ENCODE measurements at places on chromosomes 13 and 19.
A peak's percentile ranks its signal among the peaks of the same experiment; 100 is the strongest.

DNA sequence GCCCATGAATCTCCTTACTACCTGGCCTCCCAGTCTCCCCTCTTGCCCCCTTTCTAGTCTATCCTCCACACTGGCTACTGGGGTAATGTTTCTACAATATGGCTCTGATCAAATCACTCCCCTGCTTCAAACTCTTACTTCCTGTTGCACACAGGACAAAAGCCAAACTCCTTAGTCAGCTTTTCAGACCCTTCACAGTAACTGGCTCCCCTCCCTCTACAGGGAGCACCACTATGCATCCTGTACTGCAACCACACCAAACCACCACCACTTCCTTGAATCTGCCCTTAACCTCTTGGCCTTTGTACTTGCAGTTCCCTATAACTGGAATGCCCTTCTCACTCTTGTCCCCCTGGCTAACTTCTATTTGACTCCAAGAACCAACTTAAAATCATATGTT, 32.2 kb downstream of the DEDD2 start:
- no peaks in the 10 kb centered on the region for H3K27me3 ChIP-seq
- no peak for DNase-seq
- no peak overlapping the region for H3K27ac ChIP-seq
- H3K4me3 ChIP-seq, result no peak overlapping the region

- no peak overlapping the region for H3K4me3 ChIP-seq
- peaks cover 7% of the 10 kb centered on the region for H3K4me1 ChIP-seq
- H3K27me3 ChIP-seq, result no peaks in the 10 kb centered on the region
- no peak overlapping the region for H3K27ac ChIP-seq
- peaks cover 6% of the 10 kb centered on the region for H3K36me3 ChIP-seq
Observed at GRCh38 chr19:46845959-46846459, 4.6 kb downstream of the AP2S1 start.

DNA sequence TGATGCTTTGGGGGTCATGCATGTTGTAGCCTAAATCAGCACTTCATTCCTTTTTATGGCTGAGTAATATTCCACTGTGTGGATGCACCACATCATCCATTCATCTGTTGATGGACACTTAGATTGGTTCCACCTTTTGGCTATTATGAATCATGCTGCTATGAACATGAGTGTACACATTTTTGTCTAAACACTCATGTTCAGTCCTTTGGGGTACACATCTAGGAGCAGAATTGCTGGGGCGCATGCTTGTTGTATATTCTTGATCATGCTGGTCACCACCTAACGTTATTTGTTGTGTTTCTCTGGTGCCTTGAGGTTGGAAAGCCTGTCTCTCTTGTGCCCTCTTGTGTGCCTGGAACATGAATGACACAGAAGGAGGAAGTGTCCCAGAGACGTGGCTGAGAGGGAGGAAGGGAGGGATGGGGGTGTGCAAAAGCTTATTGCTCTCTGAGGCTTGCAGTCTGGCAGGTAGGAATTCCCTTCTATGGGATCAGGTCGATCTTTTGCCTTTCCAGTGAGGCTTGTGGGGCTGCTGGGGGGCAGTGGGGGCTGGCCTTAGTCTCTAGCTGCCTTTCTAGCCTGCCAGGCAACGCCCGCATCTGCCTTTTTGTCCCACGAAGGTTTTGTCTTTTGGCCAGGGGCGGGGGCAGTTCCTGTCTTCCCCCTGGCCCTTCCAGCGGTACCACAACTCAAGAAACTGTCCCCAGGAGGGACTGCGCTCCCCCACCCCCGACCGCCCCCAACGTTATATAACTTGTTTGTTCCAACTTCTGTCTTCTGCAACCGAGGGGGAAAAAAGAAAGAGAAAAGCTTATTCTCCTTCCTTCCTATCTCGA, 7.6 kb downstream of the KLHL26 start:
- H3K4me3 ChIP-seq, result no peak overlapping the region
- no peaks in the 10 kb centered on the region for H3K4me1 ChIP-seq
- no peaks in the 10 kb centered on the region for H3K27me3 ChIP-seq
- no peak for DNase-seq
- H3K27ac ChIP-seq, result no peak overlapping the region

DNA sequence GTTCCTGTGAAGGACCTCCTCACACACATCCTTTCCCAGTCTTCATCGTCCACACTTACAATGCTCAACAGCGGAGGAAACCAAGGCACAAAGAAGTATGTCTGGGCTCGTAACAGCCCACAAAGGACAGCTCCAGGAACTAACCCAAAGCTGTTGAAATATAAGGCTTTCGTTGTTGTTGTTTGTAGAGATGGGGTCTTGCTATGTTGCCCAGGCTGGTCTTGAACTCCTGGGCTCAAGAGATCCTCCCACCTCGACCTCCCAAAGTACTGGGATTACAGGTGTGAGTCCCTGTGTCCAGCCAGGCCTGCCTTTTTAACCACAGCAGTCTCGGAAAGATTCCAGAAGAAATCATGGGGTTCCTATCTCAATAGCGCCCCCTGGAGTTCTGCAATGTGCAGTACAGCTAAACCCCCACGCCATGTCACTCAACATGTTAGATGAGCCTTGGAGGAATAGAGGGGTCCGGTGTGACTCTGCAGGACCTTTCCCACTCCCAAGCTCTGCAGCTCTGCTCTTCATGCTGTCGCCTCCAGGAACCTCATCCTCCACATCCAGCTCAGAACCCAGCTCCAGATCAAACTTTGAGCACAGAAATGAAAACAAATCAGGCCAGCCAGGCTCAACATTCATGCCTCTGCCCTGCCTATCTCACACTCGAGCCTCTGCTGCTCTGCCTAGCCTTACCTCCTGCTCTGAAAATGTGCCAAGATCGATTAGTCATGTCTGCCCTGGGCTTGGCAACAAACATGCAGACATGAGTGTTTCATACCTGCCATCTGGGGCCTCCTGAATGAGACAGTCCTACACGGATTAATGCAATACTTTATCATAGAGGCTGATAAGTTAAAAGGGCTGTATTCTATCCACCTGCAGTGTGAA, 7.5 kb downstream of the PLA2G4C start:
- no peaks in the 10 kb centered on the region for H3K4me1 ChIP-seq
- H3K27me3 ChIP-seq, result no peaks in the 10 kb centered on the region
- no peak for DNase-seq
- no peaks in the 10 kb centered on the region for H3K36me3 ChIP-seq
- H3K4me3 ChIP-seq, result no peak overlapping the region

GRCh38 chr19:49849433-49850220, 1.3 kb upstream of the PTOV1 start:
- peak overlapping the region; percentile 86 for H3K27ac ChIP-seq
- H3K36me3 ChIP-seq, result no peaks in the 10 kb centered on the region
- H3K27me3 ChIP-seq, result no peaks in the 10 kb centered on the region
- DNase-seq, result no peak
- H3K4me3 ChIP-seq, result peak overlapping the region; percentile 58

DNA sequence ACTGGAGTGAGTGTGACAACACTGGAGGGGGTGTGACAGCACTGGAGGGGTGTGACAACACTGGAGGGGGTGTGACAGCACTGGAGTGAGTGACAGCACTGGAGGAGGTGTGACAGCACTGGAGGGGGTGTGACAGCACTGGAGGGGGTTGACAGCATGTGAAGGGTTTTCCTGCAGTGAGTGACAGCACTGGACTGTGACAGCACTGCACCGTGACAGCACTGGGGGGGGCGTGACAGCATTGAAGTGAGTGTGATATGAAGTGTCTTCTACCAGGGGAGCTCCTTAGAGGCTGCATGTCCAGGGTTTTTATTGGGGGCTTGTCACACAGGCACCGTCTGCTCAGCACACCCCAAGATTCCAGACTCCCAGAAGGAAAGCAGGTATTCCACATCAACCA, 274.8 kb downstream of the TEX29 start:
- H3K4me1 ChIP-seq, result no peaks in the 10 kb centered on the region
- no peaks in the 10 kb centered on the region for H3K27me3 ChIP-seq
- no peaks in the 10 kb centered on the region for H3K36me3 ChIP-seq
- H3K27ac ChIP-seq, result no peak overlapping the region
- DNase-seq, result no peak
- H3K4me3 ChIP-seq, result no peak overlapping the region

- H3K27ac ChIP-seq, result no peak overlapping the region
- no peak overlapping the region for H3K4me3 ChIP-seq
- DNase-seq, result no peak
Observed at GRCh38 chr13:29857085-29857484, 6.7 kb upstream of the UBL3 start.

DNA sequence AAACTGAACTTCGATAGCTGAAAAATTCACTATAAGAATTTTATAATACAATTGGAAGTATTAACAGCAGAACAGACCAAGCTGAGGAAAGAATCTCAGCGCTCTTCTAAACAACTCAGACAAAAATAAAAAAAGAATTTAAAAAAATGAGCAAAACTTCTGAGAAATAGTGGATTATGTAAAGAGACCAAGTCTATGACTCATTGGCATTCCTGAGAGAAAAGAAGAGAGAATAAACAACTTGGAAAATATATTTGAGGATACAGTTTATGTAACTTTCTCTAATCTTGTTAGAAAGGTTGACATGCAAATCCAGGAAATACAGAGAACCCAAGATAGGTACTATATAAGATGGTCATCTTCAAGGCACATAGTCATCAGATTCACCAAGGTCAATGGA, 25.4 kb downstream of the SLC25A15 start:
- no peak overlapping the region for H3K27ac ChIP-seq
- no peaks in the 10 kb centered on the region for H3K27me3 ChIP-seq
- no peak overlapping the region for H3K4me3 ChIP-seq
- H3K36me3 ChIP-seq, result no peaks in the 10 kb centered on the region
- no peaks in the 10 kb centered on the region for H3K4me1 ChIP-seq

DNA sequence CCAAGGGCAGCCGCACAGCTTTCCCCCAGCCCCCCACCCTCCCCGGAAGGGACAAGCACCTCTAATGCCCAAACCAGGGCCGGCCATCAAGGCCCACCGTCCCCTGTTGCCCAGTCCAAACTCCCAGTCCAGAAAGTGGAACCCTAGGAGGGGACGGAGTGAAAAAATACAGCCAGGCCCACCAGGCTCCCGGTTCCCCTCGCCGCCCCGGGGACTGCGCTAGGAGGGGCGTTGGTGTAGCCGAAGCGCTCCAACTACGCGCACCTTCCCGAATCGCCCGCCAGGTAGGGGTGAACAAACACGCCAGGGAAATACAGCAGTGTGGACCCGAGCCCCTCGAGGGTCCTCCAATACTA, 1.3 kb downstream of the KLF16 start:
- no peak for DNase-seq
- H3K27me3 ChIP-seq, result no peaks in the 10 kb centered on the region
- peak overlapping the region; percentile 80 for H3K4me3 ChIP-seq
- peaks cover 18% of the 10 kb centered on the region for H3K4me1 ChIP-seq
- H3K36me3 ChIP-seq, result peaks cover 5% of the 10 kb centered on the region

- peak overlapping the region; percentile 50 for H3K4me3 ChIP-seq
- H3K36me3 ChIP-seq, result no peaks in the 10 kb centered on the region
- no peak for DNase-seq
- peak overlapping the region; percentile 59 for H3K27ac ChIP-seq
- no peaks in the 10 kb centered on the region for H3K27me3 ChIP-seq
- peaks cover 8% of the 10 kb centered on the region for H3K4me1 ChIP-seq
Observed at GRCh38 chr19:5826531-5827341, 12.8 kb downstream of the FUT6 start.

DNA sequence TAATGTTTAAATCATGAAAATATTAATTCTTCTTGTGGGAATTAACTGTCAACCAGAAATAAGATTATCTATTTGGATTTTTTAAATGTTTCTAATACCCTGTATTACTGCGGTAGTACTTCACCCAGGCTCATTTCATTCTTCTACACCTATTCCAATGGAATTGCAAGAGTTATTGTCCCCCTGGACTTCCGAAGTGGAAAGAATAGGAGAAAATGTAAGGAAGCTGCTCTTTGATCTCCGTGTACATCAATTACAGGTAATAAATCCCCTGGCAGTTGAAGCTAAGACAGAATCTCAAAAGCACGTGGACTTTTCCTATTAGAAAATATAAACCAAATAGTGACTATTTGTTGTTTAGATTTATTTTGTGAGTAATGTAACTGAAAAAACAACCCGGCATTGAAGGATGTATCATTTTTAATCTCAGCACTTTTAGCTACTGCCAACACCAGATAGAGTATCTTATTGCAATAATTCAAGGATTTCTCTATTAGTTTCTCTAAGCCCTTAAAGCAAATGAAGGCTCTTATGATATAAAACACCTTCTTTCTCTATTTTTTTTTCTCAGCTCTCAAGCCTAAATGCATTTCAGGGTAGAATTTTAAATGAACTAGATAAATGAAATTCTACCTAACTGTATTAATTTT, 77.3 kb downstream of the MZT1 start:
- no peak overlapping the region for H3K4me3 ChIP-seq
- DNase-seq, result no peak
- no peaks in the 10 kb centered on the region for H3K36me3 ChIP-seq
- no peaks in the 10 kb centered on the region for H3K27me3 ChIP-seq
- no peak overlapping the region for H3K27ac ChIP-seq
- no peaks in the 10 kb centered on the region for H3K4me1 ChIP-seq

- H3K4me1 ChIP-seq, result no peaks in the 10 kb centered on the region
- H3K27ac ChIP-seq, result no peak overlapping the region
- no peak overlapping the region for H3K4me3 ChIP-seq
Observed at GRCh38 chr19:3319643-3320353, 46.6 kb upstream of the NFIC start.

- no peaks in the 10 kb centered on the region for H3K36me3 ChIP-seq
- H3K4me3 ChIP-seq, result no peak overlapping the region
- no peaks in the 10 kb centered on the region for H3K27me3 ChIP-seq
- DNase-seq, result no peak
- no peaks in the 10 kb centered on the region for H3K4me1 ChIP-seq
Observed at GRCh38 chr13:34578471-34578870, 363.6 kb upstream of the NBEA start.

DNA sequence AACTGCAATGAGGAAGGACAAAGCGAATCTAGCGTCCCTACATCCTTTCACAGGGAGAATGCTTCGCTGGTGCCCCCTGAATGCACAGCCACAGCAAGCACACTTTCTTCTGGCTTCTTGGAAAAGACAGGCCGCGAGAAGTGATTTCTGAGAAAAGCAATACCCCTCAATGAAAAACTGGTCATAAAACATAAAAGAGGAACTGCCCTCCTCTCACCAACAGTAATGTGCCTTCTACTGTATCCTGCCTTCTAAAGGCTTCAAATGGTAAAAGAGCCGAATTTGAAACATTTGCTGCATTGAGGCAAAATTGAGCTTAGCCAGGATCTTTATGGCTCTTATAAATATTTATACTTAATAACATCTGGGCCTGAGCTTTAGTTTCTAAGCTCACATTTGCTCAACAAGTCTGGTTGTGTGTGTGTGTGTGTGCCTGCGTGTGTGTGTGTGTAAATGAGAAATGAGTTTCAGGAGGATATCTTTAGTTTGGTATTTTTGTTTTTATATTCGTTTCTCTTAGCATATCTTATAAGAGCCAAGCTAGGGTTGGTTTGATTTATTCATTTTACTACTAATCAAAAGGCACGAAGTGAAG, 246.1 kb upstream of the MAB21L1 start:
- H3K27ac ChIP-seq, result no peak overlapping the region
- no peak for DNase-seq
- no peaks in the 10 kb centered on the region for H3K27me3 ChIP-seq
- no peaks in the 10 kb centered on the region for H3K4me1 ChIP-seq
- no peak overlapping the region for H3K4me3 ChIP-seq
- no peaks in the 10 kb centered on the region for H3K36me3 ChIP-seq

GRCh38 chr13:31444266-31444856, 244.6 kb downstream of the B3GLCT start:
- H3K4me1 ChIP-seq, result no peaks in the 10 kb centered on the region
- no peaks in the 10 kb centered on the region for H3K36me3 ChIP-seq
- H3K4me3 ChIP-seq, result no peak overlapping the region
- DNase-seq, result no peak

GRCh38 chr19:51252306-51253079, 1.6 kb downstream of the SIGLECL1 start:
- no peak for DNase-seq
- no peak overlapping the region for H3K27ac ChIP-seq
- no peak overlapping the region for H3K4me3 ChIP-seq
- H3K27me3 ChIP-seq, result no peaks in the 10 kb centered on the region

All from Panc1 (cell line).